ENCODE measurements at places on chromosomes 2 and 18.
A peak's percentile ranks its signal among the peaks of the same experiment; 100 is the strongest.

DNA sequence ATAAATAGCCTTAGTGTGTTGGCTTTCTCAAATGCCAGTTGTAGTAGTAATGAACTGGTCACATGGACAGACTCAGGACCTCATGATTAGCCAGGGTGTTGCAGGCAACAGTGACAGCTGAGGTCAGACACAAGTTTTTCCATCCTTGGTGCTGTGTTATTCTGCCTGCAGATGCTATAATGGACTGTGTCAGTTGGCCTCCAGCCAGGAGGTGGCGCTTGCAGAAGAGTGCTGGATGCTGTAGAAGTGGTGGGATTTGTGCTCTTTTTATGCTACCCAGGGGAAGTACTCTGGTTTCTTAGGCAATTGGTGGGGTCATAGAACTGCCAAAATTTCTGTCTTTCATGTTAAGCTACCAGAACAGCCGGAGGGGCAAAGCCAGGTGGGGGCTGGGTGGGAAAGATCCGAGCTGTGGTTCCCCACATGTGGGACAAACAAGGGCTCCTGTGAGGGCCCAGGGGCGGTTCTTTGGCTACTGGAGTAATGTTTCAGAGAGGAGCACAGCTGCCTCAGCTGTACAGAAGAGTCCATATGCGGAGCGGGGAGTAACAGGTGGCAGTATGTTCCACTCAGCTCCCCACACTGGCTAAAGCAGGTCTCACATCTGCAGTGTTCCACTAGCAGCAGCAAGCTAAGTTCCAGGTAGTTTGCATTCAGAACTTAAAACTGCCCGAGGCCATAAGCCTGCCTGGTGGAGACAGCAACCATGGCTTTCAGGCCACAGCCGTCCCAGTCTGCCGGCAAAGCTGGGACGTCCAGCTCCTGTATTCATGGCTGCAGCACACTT, 104.4 kb downstream of the GULP1 start:
- no peaks in the 10 kb centered on the region for H3K27me3 ChIP-seq
- no peak overlapping the region for H3K27ac ChIP-seq
- no peak overlapping the region for H3K4me3 ChIP-seq
- no peak for DNase-seq

GRCh38 chr2:66897181-66897580, 462.3 kb downstream of the MEIS1 start:
- no peaks in the 10 kb centered on the region for H3K4me1 ChIP-seq
- no peak for DNase-seq
- no peaks in the 10 kb centered on the region for H3K36me3 ChIP-seq
- no peak overlapping the region for H3K27ac ChIP-seq
- no peak overlapping the region for H3K4me3 ChIP-seq

GRCh38 chr2:28341208-28341891, 51.3 kb upstream of the FOSL2 start:
- no peak for DNase-seq
- H3K36me3 ChIP-seq: no peaks in the 10 kb centered on the region
- no peaks in the 10 kb centered on the region for H3K27me3 ChIP-seq
- H3K27ac ChIP-seq: no peak overlapping the region
- no peak overlapping the region for H3K4me3 ChIP-seq

GRCh38 chr2:197209742-197210408, 100.7 kb downstream of the ANKRD44 start:
- peaks cover 47% of the 10 kb centered on the region for H3K36me3 ChIP-seq
- H3K27ac ChIP-seq: peak overlapping the region; percentile 87
- H3K4me1 ChIP-seq: peaks cover 98% of the 10 kb centered on the region
- peak; percentile 56 for DNase-seq

DNA sequence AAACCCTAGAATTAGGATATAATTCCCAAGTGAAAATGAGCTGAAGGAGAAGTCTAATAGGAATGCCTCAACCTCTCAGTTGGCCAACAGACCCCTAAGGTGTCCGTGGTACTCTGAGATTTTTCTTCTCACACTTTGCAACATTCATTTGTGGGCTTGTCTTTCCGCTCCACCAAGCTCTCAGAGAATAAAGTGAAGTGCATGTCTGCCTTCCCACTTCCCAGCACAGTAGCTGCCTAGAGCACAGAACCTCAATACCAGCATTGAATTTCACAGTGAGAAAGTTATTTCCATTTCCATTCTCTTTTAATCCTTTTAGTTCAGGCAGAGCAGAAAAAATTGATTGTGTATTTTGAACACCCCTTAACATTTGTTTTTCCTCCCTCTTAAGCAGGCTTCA, 451.8 kb downstream of the TGIF1 start:
- no peak overlapping the region for H3K4me3 ChIP-seq
- H3K4me1 ChIP-seq: no peaks in the 10 kb centered on the region
- DNase-seq: no peak
- H3K27ac ChIP-seq: no peak overlapping the region

DNA sequence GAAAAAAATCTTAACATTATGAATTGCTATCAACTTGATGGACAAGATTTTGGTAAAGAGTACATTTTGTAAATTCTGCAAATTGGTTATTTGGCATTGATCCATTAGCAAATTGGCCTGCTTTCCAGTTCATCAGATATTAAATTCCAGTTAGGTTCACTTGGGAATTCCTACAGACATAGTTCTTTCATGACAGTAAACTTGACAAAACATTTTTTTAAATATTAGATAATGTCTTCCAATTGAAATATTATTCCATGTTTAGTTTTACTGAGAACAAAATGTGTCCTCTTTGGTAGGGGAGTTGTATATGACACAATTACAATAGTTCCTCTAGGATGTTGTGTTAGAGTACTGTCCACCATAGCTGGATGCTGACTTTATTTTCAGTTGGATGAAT, 141.9 kb downstream of the LCLAT1 start:
- H3K27ac ChIP-seq: no peak overlapping the region
- no peaks in the 10 kb centered on the region for H3K4me1 ChIP-seq
- H3K4me3 ChIP-seq: no peak overlapping the region
- peaks cover 6% of the 10 kb centered on the region for H3K36me3 ChIP-seq
- H3K27me3 ChIP-seq: no peaks in the 10 kb centered on the region
- DNase-seq: no peak

DNA sequence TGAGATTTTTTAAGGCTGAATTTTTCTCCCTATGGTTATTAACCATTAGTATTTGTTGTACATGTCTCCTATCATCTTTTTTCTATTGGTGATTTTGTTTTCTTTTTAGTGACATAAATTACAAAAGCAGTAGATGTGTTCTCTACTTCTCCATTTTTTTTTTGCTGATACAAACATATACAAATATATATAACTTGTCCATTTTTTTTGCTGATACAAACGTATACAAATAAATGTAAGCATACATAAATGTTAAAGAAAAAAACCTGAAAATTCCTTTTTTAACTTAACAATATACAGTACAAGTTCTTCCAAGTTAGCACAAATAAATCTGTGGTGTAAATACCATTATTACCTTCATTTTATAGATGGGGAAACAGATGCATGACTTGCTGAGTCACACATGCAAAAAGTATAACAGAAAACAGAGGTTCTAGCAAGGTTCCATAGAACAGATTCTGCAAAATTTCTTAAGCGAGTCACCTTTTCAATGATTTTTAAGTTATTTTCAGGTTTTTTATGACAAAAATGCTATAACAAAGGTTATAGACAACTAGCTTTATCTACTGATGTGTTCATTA, 2.1 kb downstream of the MSGN1 start:
- no peak for DNase-seq
- H3K27me3 ChIP-seq: peaks cover 27% of the 10 kb centered on the region
- H3K27ac ChIP-seq: no peak overlapping the region

DNA sequence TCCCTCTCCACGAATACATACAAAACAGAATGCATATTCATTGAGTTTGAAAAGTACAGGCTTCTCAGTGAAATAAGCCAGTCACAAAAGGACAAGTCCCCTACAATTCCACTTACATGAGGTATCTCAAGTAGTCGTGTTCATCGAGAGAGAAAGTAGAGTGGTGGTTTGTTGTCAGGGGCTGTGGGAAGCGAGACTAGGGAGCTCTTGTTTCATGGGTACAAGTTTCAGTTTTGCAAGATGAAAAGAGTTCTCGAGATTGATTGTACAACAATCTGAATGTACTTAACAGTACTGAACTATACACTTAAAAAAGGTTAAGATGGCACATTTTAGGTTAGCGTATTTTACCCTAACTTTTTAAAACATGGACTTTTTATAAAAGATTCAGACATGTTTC, 71.5 kb upstream of the TTC39C start:
- peak overlapping the region; percentile 66 for H3K4me3 ChIP-seq
- peaks cover 3% of the 10 kb centered on the region for H3K27me3 ChIP-seq
- H3K27ac ChIP-seq: peak overlapping the region; percentile 85
- peaks cover 45% of the 10 kb centered on the region for H3K4me1 ChIP-seq
- DNase-seq: peak; percentile 71

DNA sequence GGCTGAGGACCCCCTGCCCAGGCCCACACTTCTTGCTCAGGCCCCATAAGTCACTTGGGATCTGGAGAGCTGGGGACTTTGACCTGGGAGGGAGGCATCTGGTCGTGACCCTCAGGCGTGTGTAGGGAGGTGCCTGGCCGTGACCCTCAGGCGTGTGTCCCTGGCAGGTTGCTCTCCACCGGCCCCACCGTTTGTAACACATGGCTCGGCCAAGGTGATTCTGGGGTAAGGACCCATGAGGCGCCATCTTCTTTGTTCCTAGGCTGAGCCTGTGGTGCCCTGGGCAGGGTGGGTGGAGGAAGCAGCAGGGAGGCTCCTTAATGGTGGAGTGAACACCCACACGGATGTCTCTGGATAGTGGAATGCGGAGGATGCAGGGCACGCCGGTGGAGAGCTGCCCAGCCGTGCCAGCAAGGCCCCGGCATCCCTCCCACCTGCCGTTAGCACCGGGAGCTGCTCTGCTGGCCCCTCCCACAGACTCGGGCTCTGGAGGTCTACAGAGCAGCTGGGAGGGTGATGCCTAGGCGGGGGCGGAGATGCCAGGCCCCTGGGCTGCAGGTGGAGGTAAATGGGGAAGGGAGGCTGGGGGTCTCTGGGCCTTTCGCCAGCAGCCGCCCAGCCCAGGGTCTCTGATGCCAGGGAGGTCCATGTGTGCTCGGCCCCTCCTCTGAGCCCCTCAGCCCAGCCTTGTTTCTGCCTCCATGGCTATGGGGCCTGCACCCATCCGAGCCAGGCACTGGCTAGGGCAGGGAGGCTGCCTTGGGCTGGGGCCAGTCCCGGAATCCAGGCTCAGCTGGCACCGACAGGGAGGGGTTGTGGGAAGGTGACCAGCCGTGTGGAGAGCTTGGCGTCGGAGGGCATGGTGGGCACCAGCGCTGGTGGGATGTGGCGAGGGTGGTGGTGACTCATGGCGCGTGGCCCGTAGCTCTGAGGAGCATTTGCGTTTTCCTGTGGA, 1.1 kb upstream of the GAL3ST2 start:
- H3K27me3 ChIP-seq: no peaks in the 10 kb centered on the region
- H3K4me3 ChIP-seq: no peak overlapping the region
- peaks cover 7% of the 10 kb centered on the region for H3K4me1 ChIP-seq
- no peak overlapping the region for H3K27ac ChIP-seq

DNA sequence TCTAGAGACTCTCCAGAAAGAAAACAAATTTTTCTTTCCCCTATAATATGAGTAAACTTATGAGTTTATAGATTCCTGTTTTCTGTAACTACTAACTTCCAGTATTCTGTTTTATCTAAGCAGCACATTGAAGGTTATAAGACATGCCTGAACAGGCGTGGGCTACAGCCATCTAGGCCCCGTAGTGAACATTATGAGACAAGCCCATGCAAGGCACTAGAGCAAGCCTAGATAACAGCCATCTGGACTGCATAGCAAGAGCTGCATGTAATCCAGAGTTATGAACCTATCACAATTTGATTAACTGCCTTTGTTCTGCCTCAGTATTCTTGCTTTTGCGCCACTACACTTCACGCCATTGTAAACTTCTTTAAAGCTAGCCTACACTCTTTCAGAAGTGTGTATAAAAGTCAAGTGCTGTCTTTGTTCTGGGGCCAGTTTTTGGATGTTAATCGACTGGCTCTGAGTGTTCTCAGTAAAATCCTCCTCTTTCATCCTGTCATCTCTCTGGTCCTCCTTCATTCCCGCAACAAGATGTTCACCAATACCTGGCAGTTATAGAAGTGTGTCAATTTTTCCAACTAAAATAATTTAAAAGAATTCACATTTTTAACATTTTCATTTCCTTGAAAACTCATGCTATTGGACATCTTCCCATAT, 3.0 kb upstream of the SULT1C3 start:
- no peak for DNase-seq
- H3K4me3 ChIP-seq: no peak overlapping the region
- H3K36me3 ChIP-seq: no peaks in the 10 kb centered on the region
- peaks cover 3% of the 10 kb centered on the region for H3K27me3 ChIP-seq
- no peak overlapping the region for H3K27ac ChIP-seq

DNA sequence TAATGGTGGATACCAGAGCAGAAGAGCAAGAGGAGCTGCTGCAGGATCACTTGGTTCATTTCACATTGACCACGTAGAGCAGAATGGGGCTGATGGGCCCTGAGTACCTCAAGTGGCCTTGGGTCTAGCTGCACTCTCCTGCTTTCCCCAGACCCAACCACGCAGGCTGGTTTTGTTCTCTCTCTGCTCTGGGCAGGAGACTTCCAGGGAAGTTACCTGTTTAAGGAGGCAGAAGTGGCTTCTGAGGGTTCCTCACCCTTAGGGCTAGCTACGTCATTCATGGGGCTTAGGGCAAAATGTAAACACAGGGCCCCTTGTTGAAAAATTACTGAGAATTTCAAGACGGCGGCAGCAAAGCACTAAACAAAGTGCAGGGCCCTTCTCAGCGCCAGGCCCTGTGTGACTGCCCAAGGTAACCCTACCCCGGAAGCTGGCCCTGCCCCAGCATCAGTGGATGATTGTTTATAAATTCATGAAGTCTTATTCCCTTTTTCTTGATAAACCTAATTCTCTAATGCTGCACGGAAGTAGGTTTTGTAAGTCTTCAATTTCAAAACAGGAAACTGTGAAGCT, 75.9 kb downstream of the TMEM182 start:
- H3K36me3 ChIP-seq: no peaks in the 10 kb centered on the region
- H3K27me3 ChIP-seq: no peaks in the 10 kb centered on the region
- H3K4me1 ChIP-seq: no peaks in the 10 kb centered on the region
- no peak for DNase-seq
- H3K27ac ChIP-seq: no peak overlapping the region

- H3K4me1 ChIP-seq: peaks cover 37% of the 10 kb centered on the region
- peaks cover 9% of the 10 kb centered on the region for H3K27me3 ChIP-seq
- H3K27ac ChIP-seq: no peak overlapping the region
- no peak for DNase-seq
- no peak overlapping the region for H3K4me3 ChIP-seq
- H3K36me3 ChIP-seq: peaks cover 14% of the 10 kb centered on the region
Measured at GRCh38 chr18:57086163-57086562, 60.7 kb upstream of the BOD1L2 start.

GRCh38 chr2:160651416-160652200, 158.0 kb upstream of the RBMS1 start:
- H3K36me3 ChIP-seq: no peaks in the 10 kb centered on the region
- DNase-seq: no peak
- H3K4me3 ChIP-seq: no peak overlapping the region
- H3K4me1 ChIP-seq: peaks cover 29% of the 10 kb centered on the region

GRCh38 chr18:58668897-58669296, 2.4 kb upstream of the MALT1 start:
- H3K4me3 ChIP-seq: no peak overlapping the region
- H3K4me1 ChIP-seq: peaks cover 35% of the 10 kb centered on the region
- no peak overlapping the region for H3K27ac ChIP-seq
- H3K27me3 ChIP-seq: no peaks in the 10 kb centered on the region
